ENCODE measurements at places on chromosomes 7 and 10.

DNA sequence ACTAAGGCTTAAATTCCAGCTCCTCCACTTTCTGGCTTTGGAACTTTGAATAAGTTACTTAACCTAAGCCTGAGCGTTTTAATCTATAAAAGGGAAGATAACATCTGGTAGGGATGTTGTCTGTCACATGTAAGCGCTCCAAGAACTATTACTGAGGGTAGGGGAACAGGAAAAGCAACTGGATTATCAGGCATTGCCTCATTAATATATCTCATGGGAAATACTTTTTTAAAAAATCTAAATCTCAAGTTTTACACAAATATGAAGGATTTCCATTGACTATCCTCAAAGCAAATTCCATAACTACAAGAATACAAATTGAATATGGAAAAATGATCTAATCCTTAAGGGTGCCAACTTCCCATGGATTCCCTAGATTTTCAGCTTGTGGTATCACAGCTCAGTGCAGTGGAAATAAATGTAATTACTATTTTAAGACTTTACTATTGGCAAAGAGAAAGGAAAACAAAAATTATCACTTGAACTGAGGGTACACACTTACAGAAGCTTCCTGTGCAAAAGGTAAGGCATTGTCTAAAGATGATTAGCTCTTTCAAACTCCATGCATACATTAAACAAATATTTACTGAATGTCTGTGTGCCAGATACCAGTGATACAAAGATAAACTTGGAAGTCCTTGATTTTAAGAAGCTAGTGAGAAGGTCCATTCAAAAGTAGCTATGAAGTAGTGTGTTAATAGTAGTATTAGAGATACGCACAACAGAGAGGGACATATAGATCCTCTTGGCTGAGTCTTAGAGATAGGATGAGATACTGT is 38.4 kb downstream of the NT5C2 start:
- DNase-seq: peak; percentile 36

DNA sequence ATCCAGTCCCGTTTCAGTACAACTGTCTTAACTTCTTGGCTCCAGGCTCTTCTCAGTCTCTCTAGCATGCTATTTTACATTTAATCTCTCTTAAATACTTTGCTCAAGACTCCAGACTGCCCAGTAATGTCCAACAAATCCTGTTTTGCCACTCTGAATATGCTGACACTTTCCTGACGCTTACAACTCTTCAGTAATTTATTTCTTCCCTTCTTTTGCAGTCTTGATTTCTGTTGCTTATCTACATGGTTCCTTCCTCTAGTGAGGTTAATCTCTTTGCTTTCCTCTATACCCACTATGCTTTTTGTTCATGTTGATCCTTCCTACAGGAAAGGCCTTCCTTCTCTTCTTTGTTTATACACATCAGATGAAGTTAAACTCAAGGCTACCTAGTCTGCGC is 23.7 kb downstream of the UMAD1 start:
- no peak for DNase-seq

- peak; percentile 82 for DNase-seq
Observed at GRCh38 chr7:116097365-116098009, 66.9 kb upstream of the TFEC start.

GRCh38 chr7:747186-747585 is 20.1 kb upstream of the PRKAR1B start:
- no peak for DNase-seq

GRCh38 chr10:36391405-36391804 is 734.0 kb upstream of the ANKRD30A start:
- no peak for DNase-seq
